ENCODE measurements at places on chromosomes 12 and 14.

DNA sequence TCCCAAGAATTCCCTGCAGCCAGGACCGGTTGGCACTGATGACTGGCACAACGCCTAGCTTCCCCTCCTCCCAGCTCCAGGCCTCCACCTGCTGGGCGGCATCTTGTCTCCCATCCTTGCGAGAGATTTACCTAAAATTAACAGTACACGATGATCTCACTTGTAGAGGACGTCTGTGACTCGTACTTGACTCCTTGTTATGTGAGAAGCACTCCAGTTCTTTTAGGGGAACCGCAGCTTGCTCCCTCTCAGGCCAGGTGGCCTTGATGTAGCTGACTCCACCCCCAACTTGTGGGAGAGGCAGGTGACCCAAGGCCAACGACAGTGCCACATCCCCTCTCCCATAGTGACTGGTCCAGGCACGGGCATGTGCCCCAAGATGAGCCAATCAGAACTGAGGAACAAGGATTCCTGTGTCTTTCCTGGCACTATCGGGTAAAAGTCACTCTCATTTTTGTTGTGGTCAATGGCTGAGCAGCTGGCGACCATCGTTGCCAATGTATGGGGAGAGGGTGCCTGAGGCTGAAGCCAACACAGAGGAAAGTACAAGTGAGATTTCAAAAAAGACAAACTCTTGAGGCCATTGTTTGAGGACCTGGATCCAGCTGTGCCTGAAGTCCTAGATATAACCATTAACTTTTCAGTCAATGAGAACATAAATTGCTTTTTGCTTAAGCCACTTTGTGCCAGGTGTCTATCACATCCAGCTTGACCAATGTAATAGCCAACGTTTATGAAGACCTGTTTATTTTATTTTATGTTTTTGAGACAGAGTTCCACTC is 208.7 kb downstream of the RBM19 start:
- DNase-seq: no peak

DNA sequence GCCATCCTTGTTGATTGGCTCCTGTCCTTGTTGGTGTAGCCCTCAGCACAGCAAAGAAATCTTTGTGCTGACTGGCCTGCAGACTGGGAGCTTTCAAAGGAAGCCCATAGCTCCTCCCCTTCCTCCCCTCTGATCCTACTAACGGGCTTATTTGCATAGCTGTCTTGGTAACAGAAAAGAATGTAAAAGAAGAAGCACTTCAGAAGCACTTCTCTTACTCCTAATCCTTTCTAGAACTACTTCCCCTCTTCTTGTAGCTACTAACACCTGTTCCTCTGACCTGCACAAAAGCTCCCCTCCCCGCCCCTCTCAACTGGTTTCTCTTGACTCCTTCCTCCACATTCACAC is 14.3 kb upstream of the RIC8B start:
- no peak for DNase-seq

GRCh38 chr14:25351269-25351668 is 301.3 kb upstream of the STXBP6 start:
- DNase-seq: no peak

- no peak for DNase-seq
Measured at GRCh38 chr14:102591372-102591943, 991 bp upstream of the RCOR1 start.

GRCh38 chr12:100189636-100190394 is 10.8 kb upstream of the ACTR6 start:
- no peak for DNase-seq

DNA sequence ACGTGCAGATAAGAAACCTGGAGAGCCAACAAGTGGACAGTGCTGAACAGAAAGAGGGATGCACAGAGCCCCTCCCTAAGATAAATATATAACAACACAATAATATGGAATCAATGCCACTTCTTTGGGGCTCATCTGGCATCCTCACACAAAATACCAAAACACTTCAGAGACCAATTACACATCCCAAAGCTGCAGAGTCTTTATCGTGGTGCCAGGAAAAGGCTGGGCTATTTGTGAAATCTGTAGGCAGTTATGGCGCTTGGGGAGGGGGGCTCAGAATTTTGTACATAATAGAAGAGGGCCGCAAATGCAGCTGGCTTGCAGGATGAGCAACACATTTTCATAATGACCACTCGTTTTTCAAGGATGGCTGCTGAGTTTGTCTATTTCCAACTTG is 160.4 kb upstream of the NOS1 start:
- no peak for DNase-seq

- DNase-seq: no peak
Measured at GRCh38 chr14:35402323-35403113, 2.0 kb downstream of the NFKBIA start.

GRCh38 chr14:23457587-23458445 is 11.7 kb upstream of the NGDN start:
- DNase-seq: no peak

- no peak for DNase-seq
Measured at GRCh38 chr12:108886873-108887629, 7.2 kb downstream of the DAO start.

DNA sequence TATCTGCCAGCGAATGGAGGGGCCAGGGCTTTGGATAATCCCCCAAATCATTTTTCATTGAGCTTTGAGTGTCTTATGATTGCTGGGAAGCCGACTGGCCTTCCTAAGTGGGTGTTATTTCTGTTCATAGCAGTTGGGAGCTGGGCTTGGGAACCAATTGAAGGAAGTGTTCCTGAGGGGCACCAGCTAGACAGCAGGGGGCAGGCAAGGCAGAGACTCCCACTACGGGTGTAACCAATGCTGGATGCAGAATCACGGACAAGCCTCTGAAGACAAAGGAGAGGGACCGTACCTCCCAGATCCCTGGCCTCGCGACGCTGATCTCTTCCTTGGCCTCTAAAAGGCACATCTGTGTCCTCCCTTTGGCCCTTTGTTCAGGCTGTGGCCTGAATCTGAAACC is 149.0 kb upstream of the PRMT8 start:
- no peak for DNase-seq

GRCh38 chr12:48678551-48679185 is 3.4 kb downstream of the KANSL2 start:
- DNase-seq: no peak

GRCh38 chr12:101779626-101780025 is 40.4 kb upstream of the SYCP3 start:
- DNase-seq: no peak

GRCh38 chr12:104958805-104959334 is 780 bp upstream of the SLC41A2 start:
- DNase-seq: no peak

- no peak for DNase-seq
Measured at GRCh38 chr14:103696070-103696402, 19.2 kb downstream of the XRCC3 start.

DNA sequence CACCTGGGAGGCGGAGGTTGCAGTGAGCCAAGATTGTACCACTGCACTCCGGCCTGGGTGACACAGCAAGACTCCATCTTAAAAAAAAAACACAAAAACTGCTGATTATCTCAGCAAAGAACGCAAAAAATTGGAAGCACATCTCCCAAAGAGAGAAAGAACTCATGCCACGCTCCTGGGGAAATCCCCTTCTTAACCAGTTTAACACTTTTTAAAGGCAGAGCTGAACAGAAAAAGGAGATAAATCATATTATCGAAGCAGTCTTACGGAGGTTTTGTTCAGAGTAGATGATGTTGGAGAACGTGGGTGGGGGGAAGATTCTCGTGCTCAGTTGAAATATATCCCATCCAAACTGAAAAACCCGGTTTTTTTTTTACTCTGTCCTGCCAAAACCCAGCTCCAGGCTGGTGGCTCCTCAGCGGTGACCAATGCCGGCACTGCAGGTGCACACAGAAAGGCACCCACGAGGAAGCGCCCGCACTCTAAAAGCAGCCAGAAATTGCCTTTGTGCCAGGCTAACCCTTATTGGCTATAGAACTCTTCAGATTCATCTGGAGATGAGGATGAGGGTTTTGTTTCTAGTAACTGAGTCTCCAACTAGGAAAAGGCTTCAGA is 100.2 kb upstream of the PARP11 start:
- no peak for DNase-seq

DNA sequence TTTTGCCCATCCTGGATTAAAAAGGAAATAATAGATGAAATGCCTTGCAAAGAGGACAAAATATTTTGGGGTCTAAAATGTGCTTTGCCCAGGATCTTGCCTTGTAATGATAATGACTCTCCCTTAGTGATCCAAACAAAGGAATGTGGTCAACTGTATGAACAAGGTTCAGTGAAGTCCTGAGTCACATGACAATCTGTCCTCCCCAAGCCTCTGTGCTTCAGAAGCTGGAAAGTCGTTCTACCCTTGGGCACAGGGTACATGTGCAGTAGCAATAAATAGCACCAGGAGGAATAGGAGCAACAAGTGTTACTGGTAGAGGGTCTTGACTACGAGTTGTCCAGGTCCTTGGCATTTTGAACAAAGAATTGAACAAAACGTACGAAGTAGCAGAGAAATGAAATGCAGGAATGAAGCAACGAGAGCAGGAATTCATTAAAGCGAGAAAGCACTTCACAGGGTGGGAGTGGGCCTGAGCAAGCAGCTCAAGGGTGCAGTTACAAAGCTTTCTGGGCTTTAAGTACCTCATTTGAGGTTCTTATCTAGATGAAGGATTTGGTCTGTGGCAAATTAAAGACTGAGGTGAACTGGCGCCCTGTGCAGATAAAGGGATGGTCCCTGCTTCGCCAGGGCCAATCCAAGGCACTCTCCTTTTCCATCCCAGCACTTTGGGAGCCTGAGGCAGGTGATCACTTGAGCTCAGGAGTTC is 65.8 kb downstream of the RESF1 start:
- DNase-seq: no peak

- DNase-seq: no peak
Measured at GRCh38 chr14:98018628-98019027, 1221.4 kb downstream of the VRK1 start.

DNA sequence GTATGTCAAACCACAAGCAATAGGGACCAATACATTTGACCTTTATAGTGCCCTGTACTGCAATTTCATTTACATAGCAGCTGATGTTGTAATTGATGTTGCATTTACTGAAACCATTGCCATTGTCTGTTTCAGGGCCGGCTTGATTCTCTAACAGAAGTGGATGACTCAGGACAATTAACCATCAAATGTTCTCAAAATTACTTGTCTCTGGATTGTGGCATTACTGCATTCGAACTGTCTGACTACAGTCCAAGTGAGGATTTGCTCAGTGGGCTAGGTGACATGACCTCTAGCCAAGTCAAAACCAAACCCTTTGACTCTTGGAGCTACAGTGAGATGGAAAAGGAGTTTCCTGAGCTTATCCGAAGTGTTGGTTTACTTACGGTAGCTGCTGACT is 216.0 kb downstream of the AKAP6 start:
- DNase-seq: no peak

DNA sequence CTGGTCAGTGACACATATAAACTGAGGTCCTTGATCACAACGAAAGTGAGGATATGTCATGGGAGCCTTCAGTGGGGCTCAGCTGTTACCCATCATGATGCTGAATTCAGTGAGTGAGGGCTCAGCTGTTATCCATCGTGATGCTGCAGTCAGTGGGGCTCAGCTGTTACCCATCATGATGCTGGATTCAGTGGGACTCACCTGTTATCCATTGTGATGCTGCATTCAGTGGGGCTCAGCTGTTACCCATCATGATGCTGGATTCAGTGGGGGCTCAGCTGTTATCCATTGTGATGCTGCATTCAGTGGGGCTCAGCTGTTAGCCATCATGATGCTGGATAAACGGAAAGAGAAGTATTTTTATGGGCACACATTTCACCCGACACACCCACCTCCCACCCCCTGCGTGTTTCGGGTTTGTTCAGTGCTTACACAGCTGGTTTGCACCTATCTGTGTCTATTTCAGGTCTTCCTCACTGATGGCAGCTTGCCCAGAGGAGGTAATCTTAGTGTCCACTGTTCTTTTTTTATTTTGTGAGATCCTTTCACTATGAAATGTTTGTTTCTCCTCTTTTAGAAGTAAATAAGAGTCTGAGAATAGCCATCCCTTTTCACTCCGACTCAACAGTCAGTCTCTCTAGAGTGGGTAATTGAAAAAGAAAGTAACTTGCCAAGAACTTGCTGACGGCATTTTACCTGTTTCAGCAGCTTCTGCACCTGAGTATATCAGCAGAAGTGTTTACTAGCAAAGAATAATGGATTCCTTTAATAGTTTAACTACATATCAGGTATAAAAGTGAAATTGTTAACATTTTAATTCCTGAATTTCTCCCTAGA is 183.0 kb downstream of the ERC1 start:
- no peak for DNase-seq

- no peak for DNase-seq
Measured at GRCh38 chr14:74960736-74961135, 5.3 kb upstream of the PGF start.

DNA sequence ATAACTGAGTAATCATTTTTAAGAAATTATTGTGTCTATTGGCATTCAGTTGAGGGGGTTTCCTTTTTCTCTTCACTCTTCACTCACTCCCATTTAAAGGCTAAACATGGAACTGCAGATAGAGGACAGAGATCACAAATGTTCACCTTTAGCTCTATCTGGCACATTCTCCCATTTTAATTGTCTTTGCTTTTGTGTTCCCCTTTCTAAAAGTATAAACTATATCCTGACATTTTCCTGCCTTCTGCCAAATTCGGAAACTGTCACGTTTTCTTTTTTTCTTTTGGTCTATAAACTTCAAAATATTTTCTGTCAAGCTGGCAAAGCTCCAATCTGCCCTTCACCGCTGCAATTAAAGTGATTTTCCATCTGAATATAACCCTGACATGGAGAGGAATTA is 219.8 kb upstream of the CDKN3 start:
- DNase-seq: no peak

- no peak for DNase-seq
Measured at GRCh38 chr12:130970908-130971233, 17.2 kb downstream of the ADGRD1 start.

DNA sequence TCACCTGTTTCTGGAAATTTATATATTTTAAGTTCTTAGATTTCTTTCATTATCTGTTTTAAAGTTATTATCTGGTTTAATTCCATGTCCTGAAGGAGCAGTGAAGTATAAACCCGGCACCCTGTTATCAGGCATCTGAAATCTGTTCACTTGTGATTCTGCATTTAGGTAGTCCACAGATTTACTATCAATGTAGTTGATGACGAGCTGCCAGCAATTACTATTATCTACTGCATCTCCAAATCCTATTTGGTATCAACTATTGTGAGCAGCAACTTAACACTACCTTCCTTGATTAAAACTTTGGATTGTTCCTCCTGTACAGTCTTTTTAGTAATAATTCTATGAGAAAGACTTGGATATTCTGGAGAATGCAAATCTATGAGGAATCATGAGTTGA is 36.1 kb downstream of the PRORP start:
- no peak for DNase-seq

DNA sequence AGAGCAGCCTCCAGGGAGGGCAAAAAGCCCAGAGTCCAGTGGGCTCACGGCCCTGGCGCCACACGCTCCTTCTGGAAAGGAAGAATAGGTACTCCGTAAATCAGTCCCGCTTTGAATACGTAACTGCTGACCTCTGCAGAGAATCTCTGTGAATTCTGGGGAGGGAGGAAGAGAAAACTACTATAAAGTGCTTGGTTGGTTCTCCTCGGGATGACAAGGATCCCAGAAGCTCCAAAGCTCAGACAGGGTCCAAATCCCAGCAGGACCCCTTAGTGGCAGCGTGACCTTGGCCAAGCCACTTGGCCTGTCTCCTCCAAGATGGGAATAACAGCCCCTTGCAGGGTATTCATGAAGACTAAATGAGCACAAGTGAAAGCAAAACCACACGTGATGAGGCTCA is 31.7 kb downstream of the ANO2 start:
- DNase-seq: no peak

Measured in stimulated activated CD8-positive, alpha-beta memory T cell treated with anti-CD3 and anti-CD28 coated beads, Interleukin-7, amount 100 ng/mL, for 24 hours (primary cell).